Activated T-cell treated with anti-CD3 and anti-CD28 coated beads for 48 hours (primary cell): ENCODE measurements at places on chromosomes 12 and 14.

DNA sequence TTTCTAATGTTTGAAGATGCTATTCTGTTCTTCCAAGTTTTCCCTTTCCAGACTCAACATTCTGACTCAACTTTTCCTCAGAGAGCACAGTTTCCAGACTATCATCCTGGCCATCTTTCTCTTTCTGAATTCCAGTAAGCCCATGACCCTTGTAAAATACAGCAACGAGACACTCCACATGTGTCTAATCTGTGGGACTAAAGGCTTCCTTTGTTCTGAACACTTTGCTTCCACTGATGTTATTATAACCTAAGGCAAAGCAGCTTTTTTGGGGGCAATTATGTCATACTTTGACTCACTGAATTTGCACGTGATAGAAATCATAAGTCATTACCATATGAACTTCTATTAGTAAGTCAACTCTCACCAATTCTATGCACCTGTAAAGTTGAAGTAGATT lies 6.3 kb upstream of the ART4 start:
- DNase-seq = no peak

DNA sequence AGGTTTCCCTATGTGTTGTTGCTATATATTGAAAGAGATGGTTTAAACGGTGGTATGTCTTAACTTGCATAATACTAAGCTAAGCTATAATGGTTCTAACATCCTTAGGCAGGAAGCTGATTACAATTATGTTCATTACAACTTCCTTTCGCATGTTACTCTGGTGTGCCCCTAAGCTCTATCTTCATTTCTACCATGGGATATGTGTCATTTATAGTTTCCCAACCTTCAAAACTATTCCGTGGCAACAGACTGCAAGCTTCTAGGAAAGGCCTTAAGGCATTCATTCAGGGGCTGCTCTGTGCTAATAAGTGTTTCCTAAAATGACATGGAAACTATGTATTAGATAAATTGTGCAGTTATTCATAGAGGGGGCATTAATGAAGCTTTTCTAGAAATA lies 294.6 kb downstream of the GXYLT1 start:
- no peak for DNase-seq

- no peak for DNase-seq
These were observed 54.0 kb downstream of the MIPOL1 start for GRCh38 chr14:37251775-37252174.

- DNase-seq = no peak
These were observed 23.2 kb downstream of the MAPK1IP1L start for GRCh38 chr14:55074662-55075061.

GRCh38 chr14:87901236-87901635 lies 91.7 kb downstream of the GALC start:
- no peak for DNase-seq

- no peak for DNase-seq
These were observed 1.5 kb downstream of the CHD4 start for GRCh38 chr12:6605421-6606330.

GRCh38 chr14:61466249-61466904 lies 145.0 kb downstream of the PRKCH start:
- no peak for DNase-seq

GRCh38 chr14:91352053-91352452 lies 65.6 kb downstream of the CCDC88C start:
- DNase-seq = no peak

DNA sequence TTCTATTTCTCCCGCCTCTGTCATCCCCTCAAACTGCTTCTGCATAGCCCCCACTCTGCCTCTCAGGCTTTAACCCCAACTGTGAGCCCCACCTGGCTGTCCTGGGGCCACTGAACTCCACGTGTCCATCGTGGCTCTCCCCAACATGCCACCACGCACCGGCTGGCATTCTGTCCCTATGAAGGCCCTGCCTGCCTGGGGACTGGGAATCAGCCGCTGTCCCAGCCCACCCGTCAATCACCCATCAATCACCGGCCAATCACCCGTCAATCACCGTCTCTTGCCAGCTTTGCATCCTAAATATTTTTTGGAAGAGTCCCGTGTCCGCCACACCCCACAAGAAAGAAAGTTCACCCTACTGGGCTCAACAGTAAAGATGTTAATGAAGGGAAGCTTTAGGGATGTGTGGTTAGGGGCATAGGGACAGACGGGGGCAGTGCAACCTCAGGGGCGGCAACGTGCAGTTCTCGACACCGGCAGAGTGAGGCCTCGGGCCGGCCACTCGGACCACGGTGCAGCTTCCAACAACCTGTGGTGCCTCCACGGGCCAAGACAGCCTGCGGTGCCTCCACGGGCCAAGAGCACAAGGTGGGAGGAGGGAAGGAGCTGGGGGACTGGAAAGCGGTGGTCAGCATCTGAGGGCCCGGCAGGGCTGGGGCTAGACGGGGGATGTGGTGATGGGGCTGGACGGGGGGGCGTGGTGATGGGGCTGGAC lies 85.6 kb downstream of the GALNT9 start:
- no peak for DNase-seq

GRCh38 chr14:99736603-99737371 lies 52.7 kb downstream of the CYP46A1 start:
- no peak for DNase-seq

GRCh38 chr14:34034447-34035176 lies 83.7 kb upstream of the EGLN3 start:
- DNase-seq = no peak

- peak; percentile 23 for DNase-seq
These were observed 120.9 kb downstream of the TMEM132C start for GRCh38 chr12:128387811-128388422.

- DNase-seq = no peak
These were observed 11.1 kb downstream of the IFNG start for GRCh38 chr12:68148261-68148951.

DNA sequence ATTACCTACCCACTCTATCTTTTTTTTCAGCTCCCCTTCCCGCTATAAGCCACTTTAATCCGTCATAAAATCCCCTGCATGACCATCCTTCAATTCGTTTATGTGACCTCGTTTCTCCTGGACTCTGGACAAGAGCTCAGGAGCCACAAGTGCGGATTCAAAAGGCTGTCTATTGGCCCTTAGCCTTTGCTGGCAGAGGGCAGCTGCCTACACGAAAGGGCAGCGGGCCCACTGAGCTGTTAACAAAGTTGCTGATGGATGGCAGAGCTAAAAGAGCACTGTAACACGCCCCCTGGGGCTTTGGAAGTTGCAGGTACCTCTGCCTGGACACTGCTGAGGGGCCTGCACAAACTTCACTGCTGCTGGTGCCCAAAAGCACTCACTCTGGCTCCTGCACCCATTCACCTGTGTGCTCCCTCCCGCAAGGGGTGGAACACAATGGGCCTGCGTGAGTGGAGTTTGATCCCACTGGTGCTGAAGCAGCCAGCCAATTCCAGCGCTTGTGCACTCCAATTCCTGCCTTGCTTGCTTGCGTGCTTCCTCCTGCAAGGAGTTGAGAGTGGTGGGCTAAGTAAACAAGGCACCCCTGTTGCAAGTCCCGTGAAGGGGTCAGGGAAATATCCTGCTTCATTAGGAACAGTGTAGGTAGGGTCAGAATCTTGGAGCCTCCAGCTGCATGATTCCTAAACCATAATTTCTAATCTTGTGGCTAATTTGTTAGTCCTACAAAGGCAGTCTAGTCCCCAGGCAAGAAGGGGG lies 10.6 kb upstream of the DRAM1 start:
- DNase-seq = no peak

GRCh38 chr12:75432924-75433323 lies 42.0 kb downstream of the GLIPR1L2 start:
- no peak for DNase-seq

- DNase-seq = no peak
These were observed 102.8 kb downstream of the ZNF664 start for GRCh38 chr12:124075841-124076240.

GRCh38 chr14:61174441-61174891 lies 106.7 kb downstream of the TMEM30B start:
- no peak for DNase-seq

DNA sequence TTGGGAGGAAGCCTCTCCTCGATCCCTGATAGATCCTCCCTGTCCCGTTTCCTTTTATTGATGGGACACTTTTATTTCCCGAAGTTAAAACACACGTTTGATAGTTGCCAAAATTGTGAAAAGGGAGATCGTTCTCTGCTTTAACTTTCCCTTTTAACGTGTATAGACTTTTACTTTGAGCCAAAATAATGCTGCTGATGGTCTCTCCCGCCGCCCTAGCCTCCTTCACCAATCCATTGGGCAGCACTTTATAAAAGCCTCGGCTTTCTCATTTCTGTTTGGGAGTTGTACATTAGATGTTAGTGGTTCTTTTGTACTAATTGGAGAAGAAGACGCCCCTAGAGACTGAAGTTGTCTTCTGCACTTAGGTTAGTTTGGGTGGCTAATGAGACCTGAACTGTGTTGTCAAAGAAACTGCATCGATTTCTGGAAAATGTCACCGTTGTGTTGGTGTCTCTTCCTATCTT lies 1.4 kb downstream of the TMTC2 start:
- no peak for DNase-seq

GRCh38 chr14:69675877-69676416 lies 64.6 kb downstream of the SUSD6 start:
- no peak for DNase-seq

DNA sequence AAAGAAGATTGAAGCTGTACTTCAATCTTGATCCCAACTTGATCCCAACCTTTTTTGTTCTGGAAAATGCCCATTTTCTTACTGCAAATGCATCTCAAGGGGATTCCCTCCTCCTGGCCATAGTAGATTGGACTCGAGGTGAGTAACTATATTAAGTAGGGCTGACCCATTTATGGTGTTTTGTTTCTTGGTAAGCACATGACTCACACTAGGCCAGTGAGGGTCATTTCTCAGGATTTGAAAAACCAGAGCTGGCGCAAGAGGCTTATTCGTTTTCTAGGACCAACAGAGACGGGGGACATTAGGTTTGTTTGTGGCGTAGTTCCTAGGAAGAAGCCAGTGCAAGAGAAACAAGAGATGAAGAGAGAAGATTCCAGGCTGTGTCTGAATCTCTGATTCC lies 51.4 kb downstream of the MRPL42 start:
- DNase-seq = no peak

- no peak for DNase-seq
These were observed 25.5 kb downstream of the GCH1 start for GRCh38 chr14:54877015-54877702.

DNA sequence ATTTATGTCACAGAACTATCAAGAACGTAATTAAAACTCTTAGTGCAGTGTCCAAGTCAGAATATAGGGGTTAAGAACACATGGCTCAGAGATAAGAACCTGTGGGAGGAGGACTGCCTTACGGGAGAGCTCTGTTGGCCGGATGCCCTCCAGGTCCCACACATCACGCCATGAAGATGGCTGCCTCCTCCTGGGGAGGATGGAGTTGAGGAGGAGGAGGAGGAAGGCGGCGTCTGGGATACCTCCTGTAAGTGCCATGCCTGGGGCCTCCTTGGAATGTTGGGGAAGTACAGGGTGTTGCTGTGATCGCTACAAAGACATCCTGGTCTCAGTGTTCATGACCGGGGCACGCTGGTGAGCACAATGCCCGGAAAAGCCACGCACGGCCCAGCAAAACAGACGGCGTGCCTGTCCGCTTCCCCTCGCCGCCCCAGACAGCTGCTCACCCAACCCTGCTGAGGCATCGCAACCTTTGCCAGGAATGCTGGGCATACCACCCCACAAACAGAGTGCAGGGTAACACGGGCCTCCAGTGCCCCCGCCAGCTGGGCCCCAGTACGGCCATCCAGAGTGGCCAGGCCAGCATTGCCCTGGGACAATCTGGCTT lies 28.7 kb upstream of the CD9 start:
- DNase-seq = no peak

DNA sequence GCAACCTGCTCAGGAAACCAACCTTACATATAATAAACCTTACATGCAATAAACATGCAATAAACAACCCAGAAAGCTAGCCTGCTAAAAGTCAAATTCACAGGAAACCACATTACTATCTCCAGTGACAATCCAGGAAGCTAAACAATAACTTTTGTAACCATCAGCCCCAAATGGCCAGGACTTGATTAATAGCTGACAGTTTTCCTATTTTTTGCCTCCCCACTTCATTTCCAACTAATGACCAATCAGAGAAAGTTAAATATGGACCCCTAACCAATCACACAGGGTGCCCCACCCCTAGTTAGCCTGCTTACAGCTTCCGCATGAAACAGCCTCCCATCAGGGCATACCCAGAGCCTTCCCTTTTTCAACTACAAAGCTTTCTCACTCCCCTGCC lies 152.2 kb upstream of the LMNTD1 start:
- no peak for DNase-seq

- no peak for DNase-seq
These were observed 29.1 kb downstream of the GABARAPL1 start for GRCh38 chr12:10241727-10242126.

GRCh38 chr12:130090542-130090941 lies 71.7 kb upstream of the FZD10 start:
- no peak for DNase-seq

DNA sequence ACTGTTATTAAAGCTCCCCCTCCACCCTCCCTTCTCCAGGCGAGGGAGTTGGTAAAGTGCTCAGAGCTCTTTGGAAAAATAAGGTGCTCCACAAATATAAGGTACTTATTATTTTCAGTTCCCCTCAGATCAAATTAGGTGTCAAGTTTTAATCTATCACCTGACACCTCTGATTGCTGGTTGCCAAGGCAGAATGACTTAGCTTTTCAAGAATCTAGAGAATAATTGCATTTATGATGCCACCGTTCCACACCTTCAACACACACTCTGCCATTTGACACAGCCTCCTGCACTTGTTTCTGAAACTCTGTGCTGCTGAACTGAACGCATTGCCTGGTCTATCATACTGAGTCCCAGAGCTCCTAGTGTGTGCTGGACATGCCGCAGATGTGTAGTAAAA lies 128.6 kb downstream of the CRACR2A start:
- no peak for DNase-seq

DNA sequence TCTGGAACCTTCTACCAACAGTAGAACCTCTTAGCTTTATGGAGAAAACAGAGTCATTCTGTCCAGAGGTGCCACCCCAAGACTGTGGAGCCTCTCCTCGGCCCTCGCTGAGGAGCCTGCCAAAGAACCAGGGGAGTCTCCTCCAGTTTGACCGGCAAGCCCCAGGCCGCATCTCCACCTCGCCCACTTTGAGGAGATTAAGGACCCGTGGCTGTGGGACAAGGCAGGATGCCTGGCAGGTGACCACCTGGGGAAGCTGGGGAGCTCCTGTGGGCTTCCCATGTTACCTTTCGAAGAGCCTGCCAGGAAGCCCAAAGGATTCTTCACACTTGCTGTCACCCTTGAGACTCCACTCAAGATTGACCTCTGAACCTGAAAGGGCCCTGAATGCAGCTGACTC lies 3.8 kb downstream of the PLEKHG7 start:
- DNase-seq = no peak

GRCh38 chr14:60981633-60982455 lies 799 bp downstream of the SLC38A6 start:
- DNase-seq = no peak

- DNase-seq = no peak
These were observed 87.6 kb downstream of the PPP2R5C start for GRCh38 chr14:101849125-101849524.

GRCh38 chr12:128994856-128995255 lies 141.6 kb downstream of the GLT1D1 start:
- DNase-seq = no peak

DNA sequence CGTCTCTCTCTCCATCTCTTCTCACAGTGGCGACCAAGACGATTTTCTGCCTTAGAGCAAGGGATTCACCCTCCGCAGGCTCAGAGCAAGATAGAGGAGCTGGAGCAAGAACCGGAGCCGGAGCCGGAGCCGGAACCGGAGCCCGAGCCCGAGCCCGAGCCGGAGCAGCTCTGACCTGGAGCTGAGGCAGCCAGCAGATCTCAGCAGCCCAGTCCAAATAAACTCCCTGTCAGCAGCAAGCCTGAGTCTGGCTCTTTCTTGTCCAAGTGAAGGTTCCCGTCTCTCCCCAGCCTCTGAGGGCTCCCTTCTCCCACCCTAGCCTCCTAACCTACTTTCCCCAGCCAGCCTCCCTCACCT lies 5.9 kb downstream of the LAG3 start:
- no peak for DNase-seq
